ENCODE measurements at places on chromosomes 5 and 9. TPM values are rescaled to one million over a fixed set of nuclear protein-coding genes. Genes with fewer than 3 reads are reported as not detected.

DNA sequence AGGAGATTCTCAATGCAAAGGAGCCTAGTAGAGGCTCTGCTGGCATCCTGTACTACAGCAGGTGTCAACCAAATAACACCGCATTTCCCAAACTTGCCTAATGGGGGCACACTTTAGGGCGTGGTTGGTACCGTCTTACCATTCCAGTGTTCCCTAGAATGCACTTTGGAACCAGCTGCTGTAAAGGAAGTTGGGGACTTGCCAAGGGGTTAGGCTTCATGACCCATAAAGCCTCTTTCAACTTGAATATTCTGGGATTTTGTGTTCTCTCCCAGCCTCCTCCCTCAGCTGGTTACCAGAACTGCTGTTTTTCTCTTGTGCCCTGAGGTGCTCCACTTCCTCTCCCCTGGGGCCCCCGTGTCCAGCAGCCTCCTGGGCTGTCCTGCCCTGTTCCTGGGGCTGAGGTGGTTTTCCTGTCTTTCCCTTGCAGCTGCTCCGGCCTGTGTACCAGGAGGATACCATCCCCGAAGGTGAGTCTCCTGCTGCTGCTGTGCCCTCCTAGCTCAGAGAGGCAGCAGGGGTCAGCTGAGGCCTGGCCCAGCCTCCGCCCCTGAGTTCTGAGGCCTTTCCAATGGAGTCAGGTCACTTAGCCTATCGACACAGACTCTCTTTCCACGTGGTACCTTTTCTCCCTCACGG is 44.7 kb downstream of the RGS3 start:
- no peak for DNase-seq

DNA sequence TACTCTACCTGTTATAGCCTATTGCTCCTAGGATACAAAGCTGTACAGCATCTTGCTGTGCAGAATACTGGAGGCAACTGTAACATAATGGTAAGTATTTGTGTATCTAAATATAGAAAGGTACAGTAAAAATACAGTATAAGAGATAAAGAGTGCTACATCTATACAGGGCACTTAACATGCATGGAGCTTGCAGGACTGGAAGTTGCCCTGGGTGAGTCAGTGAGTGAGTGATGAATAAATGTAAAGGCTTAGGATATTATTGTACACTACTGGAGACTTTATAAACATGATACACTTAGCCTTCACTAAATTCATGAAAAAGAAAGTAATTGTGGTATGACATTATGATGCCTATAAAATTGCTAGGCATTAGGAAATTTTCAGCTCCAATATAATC is 65.5 kb upstream of the OSMR start:
- DNase-seq: no peak

DNA sequence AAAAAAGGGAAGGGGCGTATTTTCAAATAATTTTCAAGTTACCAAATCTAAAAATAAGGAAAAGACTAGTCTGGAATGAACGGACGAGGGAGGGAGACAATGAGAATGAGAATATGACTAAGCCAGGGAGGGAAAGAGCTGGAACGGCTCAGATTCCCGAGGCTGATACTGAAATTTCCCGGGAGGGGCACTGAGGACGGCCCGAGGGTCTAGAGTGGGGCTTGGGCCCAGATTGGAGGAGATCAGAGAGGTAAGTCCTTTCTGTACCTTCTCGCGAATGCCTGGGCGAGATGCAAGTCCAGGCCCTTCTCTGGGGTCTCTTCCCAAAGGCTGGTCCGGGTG is 3.4 kb upstream of the CCIN start:
- DNase-seq: no peak

The INSYN2B gene
- not detected for total RNA-seq

- no peak for DNase-seq
These were observed 11.5 kb downstream of the CCDC69 start for GRCh38 chr5:151212406-151212798.

Measured in activated CD8-positive, alpha-beta T cell treated with anti-CD3 and anti-CD28 coated beads, Interleukin-2, amount 10 ng/mL, durations not matched to agents 7 days and 5 days (primary cell).